ENCODE measurements at places on chromosomes 2 and 18.
A peak's percentile ranks its signal among the peaks of the same experiment; 100 is the strongest.

DNA sequence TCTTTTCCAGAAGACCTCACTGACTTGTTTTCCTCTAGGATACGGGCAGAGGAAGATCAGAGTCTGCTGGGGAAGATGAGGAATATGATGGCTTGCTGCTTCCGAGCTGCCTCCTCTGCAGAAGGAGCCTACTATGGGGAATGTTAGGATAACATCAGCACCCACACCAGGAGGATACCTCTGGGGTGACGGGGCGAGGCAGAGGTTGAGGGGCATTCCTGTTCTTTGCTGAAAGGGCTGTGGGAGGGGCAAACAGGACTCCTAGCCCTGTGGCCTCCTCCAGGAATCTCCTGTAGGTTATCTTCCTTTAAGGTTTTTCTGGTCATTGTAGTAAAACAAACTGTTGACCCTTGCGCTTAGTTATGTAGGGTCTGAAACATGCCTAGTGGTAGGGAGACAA lies 102.5 kb downstream of the CRIM1 start:
- no peak for DNase-seq

GRCh38 chr2:168215813-168216212 lies 31.6 kb downstream of the STK39 start:
- DNase-seq = no peak

DNA sequence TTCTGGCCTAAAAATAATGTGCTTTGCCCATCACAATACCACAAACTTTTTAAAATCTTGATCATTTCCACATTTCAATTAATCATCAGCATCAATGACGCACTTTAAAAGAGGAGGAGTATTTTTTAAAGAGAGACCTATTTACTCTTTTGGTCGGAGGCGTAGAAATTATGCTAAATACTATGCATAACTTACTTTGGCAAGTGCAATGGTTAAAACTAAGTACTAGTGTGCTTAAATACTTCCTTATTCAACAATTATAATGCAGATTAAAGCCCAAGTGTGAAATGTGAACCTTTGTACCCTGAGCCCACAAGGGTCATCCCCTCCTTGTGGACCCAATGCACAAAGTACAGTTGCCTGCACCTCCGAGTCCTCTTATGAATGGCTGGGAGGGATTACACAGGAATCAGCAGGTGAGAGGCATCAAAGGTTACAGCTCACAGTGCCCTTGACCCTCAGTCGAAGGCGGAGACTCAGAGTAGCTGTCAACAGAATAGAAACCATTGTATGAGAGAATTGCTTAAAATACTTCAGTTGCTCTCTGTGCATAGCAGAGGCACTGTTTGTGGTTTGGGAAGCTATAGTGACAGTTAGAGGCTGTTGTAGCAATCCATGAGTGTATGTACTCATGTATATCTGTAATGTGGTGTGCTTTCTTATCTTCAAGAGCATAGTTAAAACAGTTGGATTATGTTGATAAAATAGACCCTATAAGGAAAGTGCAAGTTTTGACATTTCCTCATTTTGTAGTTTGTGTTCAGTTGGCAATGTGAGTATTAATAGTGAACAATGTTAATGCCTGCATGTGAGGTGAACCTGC lies 151.7 kb upstream of the ITGA4 start:
- peak; percentile 88 for DNase-seq

- DNase-seq = no peak
Observed at GRCh38 chr2:102522890-102523289, 49.9 kb downstream of the SLC9A4 start.

DNA sequence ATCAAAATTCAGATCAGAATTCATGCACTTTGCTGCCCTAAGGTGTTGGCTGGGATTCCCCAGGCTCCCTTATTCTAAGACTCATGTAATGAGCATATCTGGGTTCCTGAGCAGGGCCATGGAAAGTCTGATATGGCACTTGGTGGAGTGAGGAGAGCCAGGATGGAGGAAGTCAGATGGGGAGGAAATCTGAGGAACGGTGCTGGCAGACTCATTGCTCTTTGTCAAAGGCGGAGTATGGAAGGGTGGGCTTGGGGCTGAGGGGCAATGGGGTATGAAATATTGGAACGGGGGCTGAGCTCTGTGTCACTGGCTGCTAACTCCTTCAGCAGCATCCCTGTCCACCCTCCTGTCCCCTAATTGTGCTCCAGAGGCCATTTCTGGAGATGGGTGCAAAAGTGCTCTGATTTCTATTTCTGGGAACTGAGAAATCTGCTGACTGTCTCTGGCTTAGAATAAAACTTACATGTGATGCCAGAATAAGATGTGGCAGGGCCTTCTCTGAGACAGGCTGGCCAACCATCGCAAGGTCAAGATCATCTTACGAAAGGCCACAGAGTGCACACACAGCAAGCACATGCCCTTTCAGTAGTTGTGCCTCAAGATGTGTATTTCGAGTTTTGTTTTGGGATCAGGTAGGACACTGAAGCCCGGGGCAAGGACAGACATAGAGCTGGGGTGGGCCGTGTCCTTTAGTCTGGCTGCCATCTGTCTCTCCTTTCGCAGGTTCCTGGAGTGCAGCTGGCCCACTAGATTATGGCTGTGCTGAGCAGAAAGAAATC lies 480.0 kb upstream of the HS6ST1 start:
- DNase-seq = no peak

Measured in thymus (tissue), 14 donors.